EL (cell line): ENCODE measurements at places on chromosomes 2 and 18.

DNA sequence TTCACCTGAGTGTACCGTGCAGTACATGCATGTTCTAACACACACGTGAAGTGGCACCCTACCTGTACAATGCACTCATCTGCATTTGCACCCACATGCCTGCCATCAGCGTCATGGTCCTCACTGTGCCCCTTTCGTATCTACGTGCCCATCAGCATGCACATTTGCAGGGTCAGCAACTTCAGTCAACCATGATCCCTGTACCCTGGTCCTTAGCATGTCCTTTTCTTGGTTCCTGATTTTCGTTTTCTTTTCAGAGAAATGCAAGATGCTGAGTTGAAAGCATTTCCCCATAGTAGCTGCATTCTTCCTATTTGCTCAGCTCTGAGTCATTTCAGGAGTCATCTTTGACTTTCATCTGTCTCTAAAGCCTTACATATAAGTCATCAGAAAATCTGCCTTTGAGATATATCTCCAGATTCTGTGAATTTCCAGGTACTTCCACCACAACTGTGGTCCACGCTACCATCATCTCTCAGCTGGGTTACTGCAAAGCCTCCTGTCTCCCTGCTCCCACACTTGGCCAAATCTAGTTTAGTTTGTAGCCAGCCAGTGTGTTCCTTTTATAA lies 14.7 kb upstream of the PUM2 start:
- DNase-seq, result peak; percentile 68

- no peak for DNase-seq
Measured at GRCh38 chr2:66489436-66489835, 54.5 kb downstream of the MEIS1 start.

GRCh38 chr2:170582313-170582712 lies 132.8 kb upstream of the SP5 start:
- DNase-seq, result no peak

DNA sequence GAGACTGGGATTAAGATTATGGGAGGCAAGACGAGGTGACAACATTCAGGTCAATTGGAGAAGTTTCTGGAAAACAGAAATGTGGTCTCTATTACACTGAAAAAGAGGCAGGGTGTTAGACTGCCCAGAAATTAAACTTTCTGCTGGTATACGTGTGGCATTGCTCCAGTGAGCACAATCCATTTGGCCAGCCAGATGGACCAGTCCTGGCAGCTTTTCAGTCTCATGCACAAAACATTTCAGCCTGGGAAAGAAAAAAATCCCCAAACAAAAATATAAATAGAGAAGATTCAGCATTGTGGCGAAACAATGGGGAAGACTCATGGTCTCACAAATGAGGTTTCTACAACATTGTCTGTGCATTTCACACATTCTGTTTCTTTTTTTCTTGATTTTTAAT lies 113.9 kb downstream of the HNMT start:
- no peak for DNase-seq

DNA sequence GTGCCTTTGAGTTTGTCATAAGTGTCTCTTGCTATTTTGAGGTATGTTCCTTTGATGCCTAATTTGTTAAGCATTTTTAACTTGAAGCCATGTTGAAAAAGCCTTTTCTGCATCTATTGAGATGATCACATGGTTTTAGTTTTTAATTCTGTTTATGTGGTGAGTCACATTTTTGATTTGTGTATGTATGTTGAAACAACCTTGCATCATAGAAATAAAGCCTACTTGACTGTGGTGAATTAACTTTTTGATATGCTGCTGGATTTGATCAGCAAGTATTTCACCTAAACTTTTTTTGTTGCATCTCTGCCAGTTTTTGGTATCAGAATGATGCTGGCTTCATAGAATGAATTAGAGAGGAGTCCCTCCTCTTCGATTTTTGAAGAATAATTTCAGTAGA lies 469.7 kb downstream of the CDH2 start:
- DNase-seq, result no peak

GRCh38 chr2:69122271-69122670 lies 109.3 kb downstream of the ANTXR1 start:
- peak; percentile 67 for DNase-seq

GRCh38 chr18:61331051-61331450 lies 2.2 kb upstream of the CDH20 start:
- no peak for DNase-seq

GRCh38 chr18:5909125-5909524 lies 13.8 kb upstream of the TMEM200C start:
- DNase-seq, result no peak

DNA sequence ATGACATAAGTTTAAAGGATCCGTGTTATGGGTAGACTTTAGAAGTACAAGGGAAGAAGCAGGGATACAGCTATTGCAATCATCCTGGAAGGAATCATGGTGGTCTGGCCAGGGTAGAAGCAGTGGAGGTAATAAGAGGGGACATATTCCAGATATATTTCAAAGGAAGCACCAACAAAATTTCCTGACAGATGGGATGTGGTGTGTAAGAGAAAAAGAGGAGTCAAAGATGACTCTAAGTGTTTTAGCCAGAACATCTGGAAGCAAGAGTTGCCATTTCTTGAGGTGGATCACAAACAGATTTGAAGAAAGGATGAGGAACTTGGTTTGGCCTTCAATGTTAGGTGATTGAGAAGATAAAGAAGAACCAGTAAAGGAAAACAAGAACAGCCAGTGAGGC lies 133.1 kb upstream of the CTAGE1 start:
- no peak for DNase-seq

DNA sequence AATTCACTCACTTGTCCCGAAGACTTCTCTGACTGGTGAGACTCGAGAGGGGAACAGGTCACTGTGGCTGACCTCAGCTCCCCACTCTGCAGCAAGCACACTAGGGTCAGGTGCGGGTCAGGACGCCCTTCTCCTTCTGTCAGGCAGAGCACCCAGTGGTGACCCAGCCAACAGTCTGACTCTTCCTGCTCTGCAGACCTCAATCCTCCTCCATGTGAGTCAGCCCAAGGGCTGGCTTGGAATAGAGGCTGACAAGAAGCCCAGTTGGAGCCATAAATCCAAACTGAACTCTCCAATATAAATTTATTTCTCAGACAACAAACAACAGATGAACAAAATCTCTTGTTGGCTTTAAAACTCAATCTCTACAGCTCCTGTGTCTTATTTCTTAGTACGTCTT lies 253.1 kb downstream of the SH3BP4 start:
- DNase-seq, result no peak

DNA sequence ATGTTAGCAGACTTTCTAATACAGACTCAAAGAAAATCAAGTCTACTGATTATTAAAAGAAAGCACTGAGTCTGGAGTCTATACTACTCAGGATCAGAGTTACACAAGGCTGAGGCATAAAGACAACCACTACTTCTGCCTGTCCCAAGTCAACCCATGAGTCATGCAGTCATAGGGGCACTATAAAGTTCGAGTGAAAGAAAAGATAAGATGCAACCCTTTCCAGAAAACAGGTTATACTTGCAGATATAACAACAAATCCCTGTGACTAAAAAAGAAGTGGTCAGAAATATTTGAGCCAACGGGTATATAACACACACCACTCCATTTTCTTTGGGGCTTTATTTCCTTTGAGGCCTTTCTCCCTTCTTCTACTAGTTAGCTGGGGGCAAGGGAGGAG lies 18.6 kb upstream of the SCRN3 start:
- DNase-seq, result peak; percentile 22

GRCh38 chr2:75031171-75031570 lies 72.7 kb downstream of the POLE4 start:
- no peak for DNase-seq

DNA sequence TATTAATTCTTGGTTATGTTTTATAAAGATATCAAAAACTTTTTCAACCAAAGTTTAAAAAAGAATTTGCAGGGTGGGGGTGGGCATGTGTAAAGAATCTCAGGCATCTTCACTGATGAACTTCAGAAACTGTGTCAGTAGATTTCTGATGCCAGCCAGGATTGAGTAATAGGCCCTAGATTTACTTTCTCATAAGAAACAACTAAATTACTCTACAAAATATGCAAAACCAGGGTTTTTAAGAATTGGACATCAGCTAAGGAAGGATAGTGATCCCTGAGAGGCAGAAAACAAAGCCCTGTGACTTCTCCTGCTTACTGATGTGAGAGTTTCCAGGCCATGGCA lies 11.9 kb upstream of the IL1R1 start:
- DNase-seq, result no peak
